ENCODE measurements at places on chromosomes 11 and 22.
A peak's percentile ranks its signal among the peaks of the same experiment; 100 is the strongest.

- no peak for DNase-seq
Observed at GRCh38 chr11:70556884-70557741, 158.8 kb downstream of the CTTN start.

DNA sequence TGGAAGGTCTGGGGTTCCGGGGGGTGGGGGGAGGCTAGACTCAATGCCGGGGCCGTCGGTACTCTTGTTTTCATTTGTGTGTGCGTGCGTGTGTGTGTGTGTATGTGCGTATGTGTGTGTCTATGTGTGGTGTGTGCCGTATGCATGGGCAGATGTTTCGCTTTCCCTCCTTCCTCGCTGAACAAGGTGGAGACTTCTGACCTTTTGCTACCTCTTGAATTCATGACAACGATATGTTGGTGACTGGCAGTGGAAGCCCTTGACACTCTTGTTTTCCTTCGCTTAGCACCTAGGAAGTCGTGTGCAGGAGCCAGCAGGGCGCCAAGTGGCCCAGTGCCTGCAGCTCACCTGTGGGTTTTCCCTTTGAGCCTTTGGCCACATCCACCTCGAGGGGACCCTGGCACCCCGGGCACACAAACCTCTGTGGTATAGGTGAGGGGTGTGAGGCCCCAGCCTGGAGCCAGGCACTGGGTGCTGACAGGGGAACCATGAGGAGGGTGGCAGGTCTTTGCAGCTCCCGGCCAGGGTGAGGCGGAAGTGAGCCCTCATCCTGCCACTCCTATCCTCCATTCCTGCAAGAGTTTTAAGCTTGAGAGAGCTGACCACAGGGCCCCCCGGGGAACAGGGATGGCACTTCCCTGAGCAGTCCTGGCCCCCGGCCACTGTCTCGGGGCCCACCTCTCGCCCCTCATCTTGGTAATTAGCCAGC, 19.3 kb upstream of the TMEM191C start:
- no peak for DNase-seq

- DNase-seq: no peak
Observed at GRCh38 chr11:84930863-84931262, 696.3 kb downstream of the DLG2 start.

GRCh38 chr11:68904248-68904847, 657 bp downstream of the IGHMBP2 start:
- no peak for DNase-seq

DNA sequence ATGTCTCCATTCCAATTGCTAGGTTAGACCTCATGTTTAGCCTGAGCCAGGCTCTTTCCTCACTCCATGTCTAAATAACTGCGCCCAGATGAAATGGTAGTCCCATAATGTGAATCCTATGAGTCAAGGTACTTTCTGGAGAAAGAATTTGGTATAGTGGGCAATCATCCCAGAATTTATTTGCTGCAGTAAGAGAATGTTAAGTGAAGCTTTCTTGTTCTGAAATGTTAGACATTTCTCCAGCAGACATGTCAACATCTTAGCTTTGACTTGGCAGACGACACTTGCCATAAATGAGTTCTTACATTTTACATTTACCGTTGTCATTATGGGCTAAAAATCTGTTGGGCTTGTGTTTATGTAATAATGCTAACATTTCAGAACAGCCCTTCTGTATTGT, 165.2 kb downstream of the PGR start:
- no peak for DNase-seq

DNA sequence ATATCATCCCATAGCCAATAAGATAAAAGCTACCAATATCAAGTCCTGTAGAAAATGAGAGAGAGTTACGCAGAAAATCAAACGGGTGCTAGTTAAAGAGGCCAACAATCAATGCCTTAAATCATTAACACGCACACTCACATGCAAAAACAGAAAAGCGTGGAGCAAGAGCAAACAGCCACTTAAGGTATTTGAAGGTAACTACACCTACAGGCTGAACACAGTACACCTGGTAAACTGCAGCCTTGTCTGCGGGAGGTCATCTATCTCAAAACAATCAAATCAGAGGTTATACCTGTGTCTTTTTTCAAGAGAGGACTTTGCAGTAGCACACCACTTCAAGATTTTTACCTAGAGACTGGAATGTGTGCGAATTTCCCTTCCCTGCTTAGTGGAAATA, 23.6 kb downstream of the SLC35F2 start:
- no peak for DNase-seq

DNA sequence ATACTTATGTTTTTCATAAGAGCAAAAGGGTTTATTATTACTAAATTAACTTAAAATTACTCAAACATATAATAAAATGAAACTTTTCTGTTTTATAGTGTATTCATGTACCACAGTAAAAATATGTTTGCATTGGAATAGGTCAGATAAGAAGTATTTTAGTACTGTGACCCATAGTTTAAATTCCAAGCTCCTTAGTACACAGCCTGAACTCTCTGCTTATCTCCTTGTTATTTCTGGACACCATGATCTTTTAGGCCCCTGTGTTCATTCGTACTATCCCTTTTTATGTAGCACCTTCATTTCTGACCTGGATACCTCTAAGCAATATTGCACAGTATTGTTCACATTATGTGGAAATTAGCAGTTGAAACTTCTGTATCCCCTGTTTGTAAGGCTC, 296.7 kb upstream of the SYN3 start:
- DNase-seq: no peak

- DNase-seq: no peak
Observed at GRCh38 chr11:5204787-5205186, 4.3 kb upstream of the OR51V1 start.

DNA sequence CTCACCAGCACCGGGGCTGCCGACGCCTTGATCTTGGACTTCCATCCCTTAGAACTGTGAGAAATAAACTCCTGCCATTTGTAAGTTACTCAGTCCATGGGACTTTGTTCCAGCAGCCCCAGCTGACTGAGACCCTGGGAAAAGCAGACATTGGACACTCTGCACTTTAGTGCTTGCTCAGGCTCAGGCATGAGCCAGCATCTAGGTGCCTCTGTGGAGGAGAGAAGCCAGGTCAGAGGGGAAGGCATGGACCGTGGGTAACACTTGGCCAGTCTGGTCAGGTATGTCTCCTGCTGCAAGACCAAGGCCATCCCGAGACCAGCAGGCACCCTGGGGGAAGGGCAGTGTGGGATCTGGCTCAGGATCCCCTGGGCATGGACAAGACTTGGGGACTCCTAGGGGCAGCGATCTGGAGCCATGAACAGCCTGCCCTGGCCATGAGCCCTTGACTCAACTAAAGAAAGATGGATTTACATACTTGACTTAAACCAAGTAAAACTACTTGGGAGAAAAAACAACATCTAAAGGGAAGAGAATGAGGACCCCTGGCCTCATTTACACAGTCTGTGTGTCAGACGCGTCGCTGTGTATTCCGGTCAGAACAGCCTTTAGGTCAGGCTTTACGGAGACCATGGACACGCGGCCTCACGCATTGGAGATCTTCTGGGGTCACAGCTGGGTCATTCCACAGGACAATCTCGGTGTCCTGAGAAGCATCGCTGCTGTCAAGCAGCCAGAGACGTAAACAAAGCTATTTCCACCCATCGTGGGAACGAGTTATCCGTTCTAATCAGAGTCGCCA, 497.1 kb downstream of the BRD1 start:
- DNase-seq: no peak

GRCh38 chr22:48632646-48633246, 1194.9 kb downstream of the BRD1 start:
- DNase-seq: no peak

DNA sequence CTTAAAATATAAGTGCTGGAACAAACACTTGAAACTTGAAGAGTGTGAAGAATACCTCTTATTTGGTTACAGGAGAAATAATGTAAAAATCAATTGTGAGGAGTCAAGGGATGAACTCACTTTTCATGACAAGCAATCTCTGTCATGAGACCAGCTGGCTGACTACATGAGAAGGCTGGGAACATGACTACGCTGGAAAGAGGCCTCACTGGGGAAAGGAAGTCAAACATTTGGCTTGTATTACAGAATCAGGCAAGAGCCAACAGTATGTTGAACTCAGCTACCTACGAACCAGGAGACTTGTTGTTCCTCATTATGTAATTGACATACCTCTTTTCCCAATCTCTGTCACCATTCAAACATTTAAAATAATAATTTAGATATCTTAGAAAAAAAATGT, 14.4 kb downstream of the DCDC1 start:
- no peak for DNase-seq

- no peak for DNase-seq
Observed at GRCh38 chr11:68425866-68426380, 34.6 kb upstream of the PPP6R3 start.

- DNase-seq: no peak
Observed at GRCh38 chr22:45496451-45496941, 6.2 kb upstream of the FBLN1 start.

GRCh38 chr22:40635940-40636379, 559 bp downstream of the MRTFA start:
- no peak for DNase-seq

- DNase-seq: no peak
Observed at GRCh38 chr11:41309111-41309522, 150.3 kb downstream of the LRRC4C start.

- DNase-seq: no peak
Observed at GRCh38 chr11:45475173-45475572, 189.0 kb upstream of the SYT13 start.

- no peak for DNase-seq
Observed at GRCh38 chr22:19177164-19178064, 1.1 kb downstream of the SLC25A1 start.

GRCh38 chr11:41289408-41289807, 170.0 kb downstream of the LRRC4C start:
- no peak for DNase-seq

- no peak for DNase-seq
Observed at GRCh38 chr11:123384116-123384515, 46.0 kb upstream of the GRAMD1B start.

DNA sequence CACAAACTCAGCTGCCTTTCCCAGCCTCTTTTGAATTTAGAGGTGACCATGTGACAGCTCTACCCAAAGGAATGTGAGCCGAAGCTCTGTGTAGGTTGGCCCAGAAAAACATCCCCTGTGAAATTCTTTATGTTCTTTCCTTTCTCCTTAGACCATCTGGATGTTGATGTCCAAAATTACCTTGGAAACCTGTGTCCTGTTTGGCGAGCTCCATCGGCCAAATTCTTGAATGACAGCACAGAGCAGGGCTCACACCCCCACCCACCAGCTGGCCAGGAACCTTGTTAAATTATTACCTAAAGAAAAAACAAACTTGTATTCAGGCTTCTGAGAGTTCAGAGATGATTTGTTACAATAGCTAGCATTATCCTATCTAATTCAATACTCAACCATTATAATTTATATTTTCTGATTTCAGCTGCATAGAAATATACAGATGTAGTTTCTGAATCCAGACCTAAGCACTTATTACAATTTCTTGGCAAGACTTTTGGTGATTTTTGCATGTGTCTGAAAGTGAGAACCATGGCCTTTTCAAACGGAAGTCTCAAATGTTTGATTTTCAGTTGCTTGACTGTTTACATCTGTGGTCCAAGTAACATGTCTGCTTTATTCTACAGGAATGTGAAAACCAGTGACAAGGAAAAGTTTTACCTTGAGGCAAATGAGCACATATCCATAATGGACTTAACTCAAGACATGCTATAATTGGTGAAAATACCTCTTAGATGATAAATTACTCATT, 554.2 kb downstream of the NTM start:
- no peak for DNase-seq

DNA sequence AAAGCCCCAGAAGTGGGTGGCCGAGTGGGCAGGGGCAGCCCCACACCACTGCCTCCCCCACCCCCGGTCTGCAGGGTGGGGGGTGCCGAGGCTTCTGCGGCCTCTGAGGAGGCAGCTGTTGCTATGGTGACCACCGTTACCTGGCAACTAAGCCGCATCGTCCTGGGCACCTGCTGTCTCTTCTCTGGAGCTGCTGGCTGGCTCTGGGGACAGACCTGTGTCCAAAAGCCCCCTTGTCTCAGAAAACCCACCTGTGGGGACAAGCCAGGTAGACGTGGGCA, 79.9 kb upstream of the PRR5 start:
- DNase-seq: peak; percentile 36

GRCh38 chr11:89660234-89660633, 49.9 kb upstream of the TRIM77 start:
- no peak for DNase-seq

DNA sequence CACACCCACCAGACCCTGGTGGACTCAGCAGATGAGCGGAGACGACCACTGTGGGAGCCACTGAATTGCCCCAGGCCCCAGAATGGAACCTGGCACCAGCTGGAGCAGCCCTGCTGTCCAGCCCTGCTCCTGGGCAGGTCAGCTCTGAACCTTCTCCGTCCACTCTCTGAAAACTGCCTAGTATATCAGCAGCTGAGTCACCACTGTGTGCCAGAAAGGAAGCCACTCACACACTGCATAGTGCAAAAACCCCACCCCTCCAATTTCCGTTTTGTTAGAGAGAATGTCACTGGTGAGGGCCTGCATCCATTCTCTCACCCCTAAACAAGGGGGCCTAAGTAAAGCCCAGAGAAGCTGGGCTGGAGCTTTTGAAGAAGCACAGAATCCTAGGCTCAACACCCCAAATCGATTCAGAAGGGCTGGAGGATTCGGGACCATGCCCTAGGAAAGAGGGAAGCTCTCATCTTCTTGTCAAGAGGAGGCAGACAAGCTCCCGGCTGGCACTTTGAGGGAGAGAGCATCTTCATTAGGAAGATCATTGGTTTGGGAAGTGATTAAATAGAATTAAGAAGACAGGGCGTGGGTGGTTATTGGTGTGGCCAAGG, 44.5 kb downstream of the GALNT18 start:
- DNase-seq: no peak

DNA sequence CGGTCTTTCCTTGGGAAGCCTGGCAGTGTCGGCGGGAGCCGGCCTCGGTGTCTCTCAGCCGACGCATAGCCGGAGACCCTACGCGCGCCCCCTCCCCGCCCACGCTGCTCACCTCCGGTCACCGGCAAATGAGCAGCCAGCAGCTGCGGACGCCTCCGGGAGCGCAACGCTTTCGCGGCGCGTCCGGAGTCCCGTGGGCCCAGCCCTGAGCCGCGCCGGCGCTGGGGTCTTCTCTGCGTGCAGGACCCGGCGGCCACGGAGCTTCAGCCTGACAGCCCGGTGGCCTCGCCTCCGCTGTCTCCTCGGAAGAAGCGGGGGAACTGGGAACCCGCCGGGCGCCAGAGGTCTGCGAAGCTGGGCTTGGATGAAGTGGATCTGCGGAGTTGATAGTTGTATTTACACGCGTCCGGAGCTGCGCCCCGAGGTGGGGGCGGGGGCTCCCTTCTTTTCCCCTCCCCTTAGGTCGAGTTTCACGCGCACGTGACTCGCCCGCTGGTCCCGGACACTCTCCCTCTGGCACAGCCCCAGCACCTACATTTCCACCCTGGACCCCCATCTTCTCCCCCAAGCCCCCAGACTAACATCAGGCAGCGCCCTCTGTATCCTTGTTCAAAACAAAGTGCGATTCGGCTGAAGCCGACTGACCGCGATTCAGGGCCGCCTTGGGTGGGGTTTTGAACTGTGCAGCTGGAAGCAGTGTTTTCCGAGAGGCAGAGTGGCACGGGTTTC, at the start of gene SLC43A1:
Gene SLC43A1 (minus strand): TSS at position 371 of the 729 bp plus-strand sequence. CDS start 1,591 bp downstream, outside the sequence.
- DNase-seq: no peak
